Testis (tissue), 5 donors: ENCODE measurements at places on chromosomes 5 and 9.

DNA sequence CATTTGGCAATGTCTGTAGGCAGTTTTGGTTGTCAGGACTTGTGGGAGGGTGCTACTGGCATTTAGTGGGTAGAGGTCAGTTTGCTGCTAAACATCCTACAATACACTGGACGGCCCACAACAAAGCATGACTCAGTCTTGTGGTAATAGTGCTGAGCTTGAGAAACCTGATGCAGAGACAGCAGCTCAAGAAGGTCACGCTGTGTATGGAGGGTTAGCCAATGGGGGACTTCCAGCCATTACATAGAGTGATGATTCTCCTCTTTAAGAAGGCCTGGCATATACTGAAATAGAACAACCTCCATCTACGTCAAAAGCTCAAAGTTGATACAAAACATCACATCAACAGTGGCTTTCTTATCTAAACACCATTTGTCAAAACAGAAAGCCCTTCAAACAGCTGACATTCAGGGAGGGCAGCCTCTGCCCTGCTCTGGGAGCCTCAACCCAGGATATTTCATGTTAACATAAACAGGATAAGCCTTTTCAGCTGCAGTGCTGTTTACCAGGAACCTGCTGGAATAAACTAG is 143.0 kb downstream of the GPBP1 start:
- no peaks in the 10 kb centered on the region for H3K27me3 ChIP-seq
- H3K4me1 ChIP-seq, result no peaks in the 10 kb centered on the region
- no peak for DNase-seq
- H3K4me3 ChIP-seq, result no peak overlapping the region

- no peak overlapping the region for H3K27ac ChIP-seq
- no peaks in the 10 kb centered on the region for H3K36me3 ChIP-seq
- no peaks in the 10 kb centered on the region for H3K27me3 ChIP-seq
- DNase-seq, result no peak
- H3K4me3 ChIP-seq, result no peak overlapping the region
These were observed 32.6 kb downstream of the SPATA31D1 start for GRCh38 chr9:82021198-82021597.

DNA sequence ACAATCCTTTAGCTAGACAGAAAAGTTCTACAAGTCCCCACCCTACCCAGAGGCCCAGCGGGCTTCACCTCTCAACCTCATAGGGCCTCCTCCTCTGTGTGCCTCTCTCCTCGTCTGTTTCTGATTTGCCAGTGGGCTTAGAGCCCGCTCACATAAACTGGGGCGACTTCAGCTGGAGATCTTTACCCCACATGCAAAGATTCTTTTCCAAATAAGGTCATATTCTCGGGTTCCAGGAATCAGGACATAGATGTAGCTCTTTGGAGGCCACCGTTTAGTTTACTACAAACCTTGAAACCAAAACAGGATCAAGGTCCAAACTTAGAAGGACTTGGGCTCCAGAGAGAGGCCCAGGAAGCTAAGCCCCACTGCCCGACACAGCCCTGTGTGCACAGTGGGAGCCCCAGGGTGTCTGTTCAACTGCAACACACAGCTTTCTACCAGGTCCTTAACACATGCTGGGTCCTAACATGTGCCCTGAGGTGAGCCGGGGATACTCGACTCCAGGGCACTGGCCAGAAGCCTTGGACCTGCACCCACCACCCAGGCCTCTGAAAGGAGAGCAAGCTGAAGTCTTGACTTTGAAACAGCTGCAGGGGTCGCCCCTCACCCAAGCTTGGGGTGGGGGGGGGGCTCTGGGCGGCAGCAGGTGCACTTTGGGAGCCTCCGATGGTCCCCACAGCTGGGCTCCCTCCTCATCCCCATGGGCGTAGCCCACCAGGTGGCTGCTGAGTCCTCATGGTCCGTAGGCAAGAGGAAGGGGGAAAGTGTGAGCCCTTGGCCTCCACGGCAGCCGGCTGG is 26.8 kb upstream of the SLC12A7 start:
- no peaks in the 10 kb centered on the region for H3K36me3 ChIP-seq
- DNase-seq, result no peak
- H3K27ac ChIP-seq, result no peak overlapping the region
- no peaks in the 10 kb centered on the region for H3K27me3 ChIP-seq

DNA sequence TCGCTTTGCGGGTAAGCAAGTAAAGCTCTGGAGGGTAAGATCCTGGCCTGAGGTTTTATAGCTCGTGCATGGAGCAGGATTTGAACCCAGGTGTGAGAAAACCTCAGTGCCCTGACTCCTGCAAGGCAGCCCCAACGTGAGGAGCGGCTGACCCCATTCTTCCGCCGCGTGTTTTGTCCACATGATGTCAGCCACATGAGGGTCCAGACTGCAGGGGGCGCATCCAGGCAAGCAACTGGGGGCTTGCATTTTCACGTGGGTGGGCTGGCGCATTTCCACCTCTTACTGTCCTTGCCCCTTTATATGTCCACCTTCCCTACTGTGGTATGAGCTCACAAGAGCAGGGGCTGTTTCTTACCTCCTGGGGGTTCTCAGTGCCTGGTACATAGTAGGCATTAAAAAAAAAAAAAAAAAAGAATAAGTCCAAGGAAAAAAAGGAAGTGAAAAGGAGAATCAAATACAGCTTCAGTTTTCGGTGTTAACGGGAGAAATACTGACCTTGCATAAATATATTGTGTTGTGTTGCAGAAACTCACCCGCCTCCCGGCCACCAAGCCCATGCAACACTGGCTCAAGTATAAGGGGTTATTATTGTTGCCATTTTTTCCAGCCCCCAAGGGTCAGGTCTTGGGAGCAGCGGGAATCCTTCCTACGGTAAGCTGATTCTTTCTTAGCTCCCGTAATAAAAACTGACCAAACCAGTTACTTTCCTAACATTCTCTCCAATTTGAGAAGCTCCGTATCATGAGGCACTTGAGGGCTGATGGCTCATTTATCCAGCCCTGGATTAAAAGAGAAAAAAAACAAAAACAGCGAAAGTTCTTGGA is 15.0 kb downstream of the TLX3 start:
- H3K4me1 ChIP-seq, result no peaks in the 10 kb centered on the region
- DNase-seq, result no peak
- H3K27me3 ChIP-seq, result no peaks in the 10 kb centered on the region
- no peak overlapping the region for H3K4me3 ChIP-seq
- no peak overlapping the region for H3K27ac ChIP-seq

GRCh38 chr9:80407220-80407619 is 835.5 kb downstream of the TLE4 start:
- no peak overlapping the region for H3K4me3 ChIP-seq
- no peak overlapping the region for H3K27ac ChIP-seq
- H3K27me3 ChIP-seq, result no peaks in the 10 kb centered on the region
- peaks cover 10% of the 10 kb centered on the region for H3K4me1 ChIP-seq
- DNase-seq, result no peak
